Sigmoid colon (tissue), 7 donors: ENCODE measurements at places on chromosomes 7 and 10.

GRCh38 chr10:73837072-73837471 is 25.7 kb upstream of the NDST2 start:
- no peak for DNase-seq

DNA sequence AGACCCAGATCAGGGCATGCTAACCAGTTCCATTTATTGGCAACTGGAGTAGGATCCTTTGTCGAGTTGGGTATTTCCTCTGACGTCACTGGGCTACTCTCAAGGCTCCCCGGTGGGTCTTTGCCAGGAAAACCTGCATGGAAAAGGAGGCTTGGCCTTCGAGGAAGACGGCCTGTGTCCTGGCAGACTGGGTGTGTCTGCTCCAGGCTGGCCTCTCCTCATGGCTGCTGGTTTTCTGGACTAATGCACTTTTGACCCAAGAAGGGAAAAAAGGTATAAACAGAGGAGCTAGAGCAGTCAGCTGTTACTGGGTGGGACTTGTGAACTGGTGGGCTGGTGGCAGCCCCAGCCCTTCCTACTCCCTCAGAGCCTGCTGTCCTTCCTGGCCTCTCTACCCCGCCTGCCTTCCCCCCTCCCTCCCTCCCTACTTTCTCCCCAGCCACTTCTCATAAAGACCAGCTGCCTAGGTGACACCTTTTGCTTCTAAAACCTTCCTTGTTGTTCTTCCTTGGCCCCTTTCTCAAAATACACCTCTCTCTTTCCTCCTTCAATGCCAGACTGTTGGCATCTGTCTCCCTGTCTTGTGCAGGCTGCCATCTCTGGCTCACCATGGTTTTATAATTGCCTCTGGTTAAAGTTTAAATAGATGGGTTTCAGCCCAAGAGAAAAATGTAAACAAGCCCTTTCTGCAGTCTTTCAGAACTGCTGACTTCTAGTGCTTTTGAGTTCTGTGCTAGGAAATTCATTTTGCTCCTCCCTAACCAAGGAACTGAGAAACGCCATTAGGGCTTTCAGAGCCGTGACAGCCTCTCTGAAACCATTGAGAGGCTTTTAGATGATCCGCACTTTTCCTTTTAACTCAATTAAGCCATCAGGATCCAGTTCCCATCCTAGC is 101.8 kb upstream of the MKLN1 start:
- DNase-seq = peak; percentile 84

GRCh38 chr7:36600314-36600682 is 124.0 kb downstream of the AOAH start:
- DNase-seq = no peak

DNA sequence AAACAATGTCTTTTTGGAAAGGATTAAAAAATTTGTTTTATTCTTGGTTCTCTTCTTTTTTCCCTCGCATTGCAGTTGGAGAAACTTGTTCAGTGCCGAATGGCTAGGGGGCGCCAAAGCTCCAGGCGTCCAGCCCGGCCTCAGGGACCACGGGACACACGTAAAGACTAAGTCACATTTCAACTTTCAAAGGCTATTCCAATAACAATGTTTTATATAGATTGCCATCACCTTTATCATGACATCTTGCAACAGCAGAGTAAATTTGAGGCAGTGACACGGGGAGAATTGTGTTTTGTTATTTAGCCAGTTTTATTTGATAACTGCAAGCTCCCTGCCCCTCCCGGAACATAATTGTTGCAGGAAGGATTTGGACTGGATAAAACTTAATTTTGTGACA is 2.2 kb upstream of the IGFBP3 start:
- DNase-seq = peak; percentile 85

- peak; percentile 84 for DNase-seq
These were observed at the start of gene CDK13 for GRCh38 chr7:39949971-39950472. Gene CDK13 (plus strand): TSS chr7:39950256. CDS start chr7:39950642, 386 bp downstream.

DNA sequence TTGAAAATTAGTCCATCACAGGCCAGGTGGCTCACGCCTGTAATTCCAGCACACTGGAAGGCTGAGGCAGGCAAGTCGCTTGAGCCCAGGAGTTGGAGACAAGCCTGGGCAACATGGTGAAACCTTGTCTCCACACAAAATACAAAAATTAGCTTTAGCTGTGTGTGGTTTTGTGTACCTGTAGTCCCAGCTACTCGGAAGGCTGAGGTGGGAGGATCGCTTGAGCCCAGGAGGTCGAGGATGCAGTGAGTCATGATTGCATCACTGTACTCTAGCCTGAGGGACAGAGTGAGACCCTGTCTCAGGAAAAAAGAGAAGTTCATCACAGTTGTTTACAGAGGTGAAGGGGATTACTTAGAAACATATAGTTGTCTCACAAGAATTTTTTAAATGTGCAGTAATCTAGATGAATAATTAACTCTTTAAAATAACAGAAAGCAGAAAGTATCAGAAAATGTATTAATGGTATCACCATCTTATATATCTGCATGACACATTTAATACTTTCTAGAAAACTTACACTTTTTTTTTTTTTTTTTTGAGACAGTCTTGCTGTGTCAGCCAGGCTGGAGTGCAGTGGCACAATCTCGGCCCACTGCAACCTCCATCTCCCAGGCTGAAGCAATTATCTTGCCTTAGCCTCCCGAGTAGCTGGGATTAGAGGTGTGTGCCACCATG is 8.9 kb downstream of the LCOR start:
- DNase-seq = no peak

GRCh38 chr7:11835260-11835659 is 3.3 kb upstream of the THSD7A start:
- DNase-seq = no peak

GRCh38 chr7:32042900-32043299 is 27.3 kb downstream of the PDE1C start:
- no peak for DNase-seq

GRCh38 chr7:142669074-142669654 is 80.1 kb upstream of the PRSS1 start:
- DNase-seq = no peak

- DNase-seq = no peak
These were observed 346.8 kb downstream of the ABCA13 start for GRCh38 chr7:48518092-48518491.

DNA sequence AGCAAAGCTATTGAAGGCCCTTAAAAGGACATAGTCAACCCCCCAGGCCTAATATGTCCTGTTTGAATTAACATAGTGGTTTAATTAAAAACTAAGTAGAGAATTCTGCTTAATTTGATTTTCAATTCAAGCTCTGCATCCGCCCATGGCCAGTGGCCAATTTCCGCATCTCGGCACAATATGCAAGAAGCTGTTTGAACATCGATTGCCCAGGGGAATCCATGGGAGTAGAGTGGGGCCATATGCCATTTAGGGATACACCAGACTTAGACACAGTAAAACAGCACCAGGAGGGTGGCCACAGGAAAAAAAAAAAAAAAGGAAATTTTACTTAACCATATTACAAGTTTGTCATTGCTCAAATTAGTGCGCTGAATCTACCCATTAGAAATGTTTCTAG is 100.4 kb downstream of the LMBR1 start:
- no peak for DNase-seq

- peak; percentile 62 for DNase-seq
These were observed 79.6 kb downstream of the INPP5A start for GRCh38 chr10:132616996-132617736.

GRCh38 chr10:5710859-5711258 is 26.2 kb downstream of the TASOR2 start:
- no peak for DNase-seq
